Naive thymus-derived CD8-positive, alpha-beta T cell (primary cell): ENCODE measurements at places on chromosomes 3 and 15.

- peaks cover 3% of the 10 kb centered on the region for H3K36me3 ChIP-seq
- no peaks in the 10 kb centered on the region for H3K27me3 ChIP-seq
- DNase-seq = no peak
- H3K4me3 ChIP-seq = no peak overlapping the region
- H3K27ac ChIP-seq = peak overlapping the region; percentile 24
- peaks cover 13% of the 10 kb centered on the region for H3K4me1 ChIP-seq
Measured at GRCh38 chr15:25776071-25776746, 86.9 kb downstream of the ATP10A start.

- H3K4me3 ChIP-seq = no peak overlapping the region
- DNase-seq = no peak
- H3K36me3 ChIP-seq = peaks cover 3% of the 10 kb centered on the region
- peaks cover 2% of the 10 kb centered on the region for H3K4me1 ChIP-seq
- no peak overlapping the region for H3K27ac ChIP-seq
- H3K27me3 ChIP-seq = no peaks in the 10 kb centered on the region
Measured at GRCh38 chr15:73293773-73294172, 75.0 kb downstream of the HCN4 start.

DNA sequence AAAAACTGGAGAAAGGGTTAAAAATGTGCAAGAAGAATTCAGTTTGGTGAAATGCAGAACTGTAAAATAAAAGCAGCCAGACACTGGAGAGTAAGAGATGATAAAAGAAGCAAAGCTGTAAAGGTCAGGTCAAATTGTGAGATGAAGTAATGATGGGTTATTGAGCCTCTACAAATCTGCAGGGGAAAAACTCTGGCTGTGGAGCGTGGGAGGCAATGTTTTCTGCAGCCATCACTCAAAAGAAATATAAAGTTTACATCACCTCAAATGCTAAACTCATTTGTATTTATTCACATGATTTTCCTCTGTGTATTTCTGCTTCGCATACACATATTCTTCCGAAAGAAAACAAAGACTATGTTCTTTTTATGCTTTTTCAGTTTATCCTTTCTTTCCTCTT, 158.8 kb upstream of the GPR149 start:
- DNase-seq = no peak
- no peaks in the 10 kb centered on the region for H3K36me3 ChIP-seq
- H3K4me1 ChIP-seq = no peaks in the 10 kb centered on the region
- no peaks in the 10 kb centered on the region for H3K27me3 ChIP-seq

GRCh38 chr3:143092191-143092590, 27.4 kb upstream of the CHST2 start:
- H3K4me1 ChIP-seq = no peaks in the 10 kb centered on the region
- H3K36me3 ChIP-seq = no peaks in the 10 kb centered on the region
- no peak overlapping the region for H3K4me3 ChIP-seq
- H3K27me3 ChIP-seq = no peaks in the 10 kb centered on the region

GRCh38 chr15:85704066-85704465, 90.7 kb downstream of the KLHL25 start:
- H3K36me3 ChIP-seq = peaks cover 50% of the 10 kb centered on the region
- DNase-seq = no peak
- H3K4me3 ChIP-seq = peak overlapping the region; percentile 74

DNA sequence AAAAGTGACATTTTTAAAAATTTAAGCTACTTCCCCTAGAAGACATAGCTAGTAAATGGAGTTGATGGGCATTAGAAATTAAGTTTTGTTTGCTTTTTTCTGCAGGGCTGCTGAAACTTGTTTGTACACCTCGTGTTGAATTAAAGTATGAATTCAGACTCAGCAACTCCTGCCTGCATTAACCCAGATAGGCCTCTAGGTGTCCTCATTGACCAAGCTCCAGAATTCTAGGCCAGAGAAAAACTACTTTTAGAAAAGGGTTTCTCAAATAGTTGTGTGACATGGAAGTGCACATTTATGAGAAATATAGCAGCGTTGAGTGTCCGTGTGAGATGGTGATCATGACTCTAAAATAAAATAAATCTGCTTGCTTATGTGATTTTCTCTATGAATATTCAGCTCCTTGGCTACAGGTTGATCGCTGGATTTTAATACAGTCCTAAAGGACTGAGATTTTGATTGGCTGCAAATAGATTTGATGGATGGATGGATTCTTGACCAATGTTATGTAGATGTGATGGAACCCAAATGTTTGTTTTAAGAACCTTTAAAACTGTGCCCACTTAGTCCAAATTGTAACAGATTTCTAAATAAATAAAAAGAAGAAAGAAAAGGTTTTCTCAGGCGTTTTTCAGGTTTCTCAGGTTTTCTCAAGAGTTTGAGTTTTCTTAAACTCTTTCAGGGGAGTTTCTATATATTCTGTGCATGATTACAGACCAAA, 39.4 kb upstream of the LMOD3 start:
- no peaks in the 10 kb centered on the region for H3K4me1 ChIP-seq
- DNase-seq = peak; percentile 29
- H3K27me3 ChIP-seq = no peaks in the 10 kb centered on the region

GRCh38 chr15:83698294-83698693, 44.4 kb downstream of the ADAMTSL3 start:
- no peak overlapping the region for H3K4me3 ChIP-seq
- H3K4me1 ChIP-seq = no peaks in the 10 kb centered on the region
- H3K27me3 ChIP-seq = no peaks in the 10 kb centered on the region
- H3K36me3 ChIP-seq = no peaks in the 10 kb centered on the region
- no peak overlapping the region for H3K27ac ChIP-seq
- no peak for DNase-seq
